ENCODE measurements at places on chromosomes 5 and 9.

- no peak for DNase-seq
These were observed 71.1 kb upstream of the FRRS1L start for GRCh38 chr9:109238125-109238524.

DNA sequence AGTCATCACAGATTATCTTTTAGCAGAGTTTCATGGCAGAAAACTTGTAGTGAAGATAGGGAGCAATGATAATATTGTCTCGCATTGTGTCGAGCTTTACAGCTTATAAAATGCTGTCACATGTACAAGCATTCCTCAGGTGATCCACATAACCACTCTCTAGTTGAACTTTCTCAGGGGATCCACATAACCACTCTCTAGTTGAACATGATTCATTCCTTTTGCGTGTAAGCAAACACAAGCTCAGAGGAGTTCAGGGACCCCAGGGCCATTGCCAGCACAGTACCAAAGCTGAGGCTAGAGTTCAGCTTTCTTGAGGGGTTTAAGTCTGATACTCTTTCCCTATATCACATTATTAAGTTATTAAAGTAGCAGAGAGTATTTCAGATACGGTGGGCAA lies 86.7 kb downstream of the CDH6 start:
- no peak for DNase-seq

GRCh38 chr5:5116956-5117355 lies 23.2 kb upstream of the ADAMTS16 start:
- DNase-seq: no peak

GRCh38 chr9:122070728-122071515 lies 22.2 kb downstream of the TTLL11 start:
- DNase-seq: no peak

- DNase-seq: no peak
These were observed 104.2 kb downstream of the LIFR start for GRCh38 chr5:38452201-38452600.

DNA sequence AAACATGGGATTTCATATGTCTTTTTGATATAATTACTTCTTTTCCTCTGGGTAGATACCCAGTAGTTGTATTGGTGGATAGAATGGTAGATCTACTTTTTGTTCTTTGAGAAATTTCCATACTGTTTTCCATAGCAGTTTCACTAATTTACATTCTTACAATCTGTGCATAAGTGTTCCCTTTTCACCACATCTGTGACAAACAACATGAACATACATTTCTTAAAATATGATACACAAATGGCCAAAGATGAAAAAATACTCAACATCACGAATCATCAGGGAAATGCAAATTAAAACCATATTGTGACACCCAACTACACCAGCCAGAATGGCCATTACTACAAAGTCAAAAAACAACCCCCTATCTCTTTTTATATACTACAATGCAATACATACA lies 1778.5 kb upstream of the ACO1 start:
- DNase-seq: no peak

GRCh38 chr9:87343816-87344430 lies 153.7 kb upstream of the DAPK1 start:
- DNase-seq: no peak

DNA sequence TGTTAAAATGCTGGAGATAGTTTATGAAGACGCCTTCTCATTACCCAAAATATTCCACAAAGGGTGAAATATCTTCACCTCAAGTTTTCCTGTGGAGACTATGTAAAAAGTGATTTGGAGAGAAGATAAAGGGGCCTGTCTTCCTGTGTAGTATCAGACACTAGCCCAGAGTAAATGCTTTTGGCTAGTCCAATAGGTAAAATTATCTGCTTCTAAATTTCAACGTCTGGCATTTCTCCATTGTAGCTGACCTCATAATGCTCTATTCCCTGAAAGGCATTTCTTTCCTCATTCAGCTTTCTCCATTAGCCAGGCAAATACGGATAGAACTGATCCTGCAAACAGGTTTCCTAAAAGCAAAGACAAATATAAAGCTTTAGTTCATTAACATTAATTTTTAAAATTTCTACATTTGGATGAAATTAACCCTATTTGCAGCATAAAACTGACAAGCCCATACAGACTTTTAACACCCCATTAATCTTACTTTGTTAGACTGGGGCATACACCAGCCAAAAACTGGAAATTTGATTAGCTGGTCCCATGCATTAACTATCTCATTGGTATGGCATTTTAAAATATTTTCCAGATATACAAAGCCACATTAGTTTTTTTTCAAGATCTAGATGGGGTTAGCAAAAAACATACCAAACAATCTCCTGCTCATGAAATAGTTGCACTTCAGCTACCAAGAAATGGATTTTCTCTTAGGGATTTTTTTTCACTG lies 548.8 kb downstream of the EFNA5 start:
- no peak for DNase-seq

DNA sequence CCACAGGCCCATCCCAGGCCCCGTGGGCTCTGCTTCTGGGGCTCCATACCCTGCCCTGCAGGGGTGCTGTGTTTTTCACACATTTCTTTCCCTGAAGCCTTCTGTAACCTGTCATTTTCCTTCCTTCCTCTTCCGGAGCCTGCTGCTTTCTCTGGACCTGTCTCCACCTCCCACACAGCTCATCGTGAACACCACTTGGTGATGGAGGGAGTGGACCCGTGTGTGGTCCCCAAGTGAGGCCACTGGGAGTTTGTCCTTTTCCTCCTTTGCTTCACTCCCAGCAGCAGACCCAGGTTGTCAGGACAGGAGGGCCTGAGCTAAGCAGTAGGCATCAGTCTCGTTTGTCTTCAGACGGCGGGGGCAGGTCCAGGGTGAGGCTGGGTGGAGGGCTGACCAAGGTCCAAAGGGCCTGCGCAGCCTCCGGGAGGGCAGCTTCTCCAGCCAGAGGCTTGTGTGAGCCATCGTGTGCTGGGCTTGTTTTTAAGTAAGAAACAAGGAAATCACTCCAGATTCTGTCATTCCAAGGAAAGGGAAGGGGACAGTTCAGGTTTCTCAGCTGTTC lies 5.8 kb upstream of the POMT1 start:
- no peak for DNase-seq

DNA sequence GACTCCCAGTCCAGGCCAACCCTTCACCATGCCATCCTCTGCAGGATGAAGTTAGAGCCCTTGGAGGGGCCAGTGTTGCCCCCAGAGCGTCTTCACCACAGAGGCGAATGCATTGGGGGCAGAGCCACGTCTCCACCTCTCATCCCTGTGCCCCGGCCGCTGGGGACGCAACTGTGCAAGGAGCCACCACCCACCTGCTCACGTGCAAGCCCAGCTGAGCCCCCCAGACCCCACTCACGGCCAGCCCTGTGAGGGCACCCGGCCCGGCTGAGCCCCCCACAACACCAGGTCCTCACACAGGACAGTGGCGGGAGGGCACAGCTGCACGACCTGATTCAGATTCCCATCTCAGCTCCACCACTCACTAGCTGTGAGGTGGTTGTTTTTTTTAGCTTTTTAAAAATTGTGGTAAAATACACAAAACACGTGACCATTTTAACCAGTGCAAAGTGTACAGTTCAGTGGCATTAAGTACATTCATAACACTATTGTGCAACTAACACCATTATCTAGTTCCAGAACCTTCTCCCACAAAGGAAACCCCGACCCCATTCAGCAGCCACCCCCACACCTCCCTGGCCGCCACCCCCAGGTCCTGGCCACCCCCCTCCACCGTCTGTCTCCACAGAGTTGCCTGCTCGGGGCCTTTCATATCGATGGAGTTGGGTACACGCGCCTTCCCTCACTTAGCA lies 33.5 kb upstream of the UBAC1 start:
- no peak for DNase-seq

DNA sequence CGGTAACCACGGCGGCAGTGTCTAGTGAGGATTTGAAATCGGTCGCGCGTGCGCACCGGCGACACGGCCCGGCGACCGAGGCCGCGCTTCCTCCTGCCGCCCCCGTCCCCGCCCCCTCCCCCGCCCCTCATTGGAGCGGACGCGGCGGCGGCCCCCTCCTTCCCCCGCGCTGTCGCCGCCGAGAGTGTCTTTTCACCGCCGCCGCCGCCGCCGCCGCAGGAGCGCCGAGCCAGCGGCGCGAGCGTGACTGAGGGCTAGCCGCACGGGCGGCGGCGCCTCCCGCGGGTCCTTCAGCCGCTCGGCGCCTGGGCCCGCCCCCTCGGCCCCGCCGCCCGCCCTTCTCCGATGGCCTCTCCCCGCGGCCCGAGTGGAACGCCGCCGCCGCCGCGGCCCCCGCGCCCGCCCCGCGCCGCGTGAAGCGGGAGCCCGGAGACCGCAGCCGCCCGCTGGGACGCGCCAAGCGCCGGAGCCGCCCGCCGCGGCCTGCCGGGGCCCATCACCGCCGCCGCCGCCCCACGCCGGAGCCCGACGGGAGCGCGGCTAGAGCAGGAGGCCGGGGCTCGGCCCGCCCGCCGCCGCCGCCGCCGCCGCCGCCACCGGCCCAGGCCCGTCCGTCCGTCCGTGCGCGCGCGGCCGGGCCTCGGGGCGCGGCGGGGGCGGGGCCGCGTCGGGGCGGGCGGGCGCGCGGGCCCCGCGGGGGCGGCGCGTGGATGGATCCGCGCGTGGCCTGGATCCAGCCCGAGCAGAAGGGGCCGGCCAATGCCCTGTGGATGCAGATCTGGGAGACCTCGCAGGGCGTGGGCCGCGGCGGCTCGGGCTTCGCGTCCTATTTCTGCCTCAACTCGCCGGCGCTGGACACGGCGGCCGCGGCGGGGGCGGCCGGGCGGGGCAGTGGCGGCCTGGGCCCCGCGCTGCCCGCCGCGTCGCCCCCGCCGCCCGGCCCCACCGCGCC lies at the start of gene TENT4A:
TSS of gene TENT4A (plus strand) at position 159 of the 952 bp plus-strand sequence. CDS start at position 711, 552 bp downstream.
- no peak for DNase-seq

DNA sequence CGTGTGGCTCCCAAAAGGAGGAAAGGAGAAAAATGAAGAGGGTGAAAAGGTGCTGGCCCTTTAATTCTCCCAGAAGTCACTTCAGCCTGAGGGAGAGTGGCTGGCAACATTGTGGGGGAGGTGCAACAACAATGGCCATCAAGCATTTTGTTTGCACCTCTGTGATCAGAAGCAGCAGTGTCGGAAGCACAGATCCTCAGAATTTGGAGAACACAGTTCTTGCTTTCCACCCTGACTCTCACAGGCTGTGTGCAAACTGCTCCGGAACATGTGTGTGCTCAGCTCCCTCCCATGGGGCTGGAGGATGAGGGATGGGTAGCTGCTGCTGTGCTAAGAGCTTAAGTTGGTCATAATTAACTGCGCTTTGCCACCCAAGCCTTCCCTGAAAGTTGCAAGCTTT lies 127.1 kb downstream of the DPYSL3 start:
- DNase-seq: no peak

DNA sequence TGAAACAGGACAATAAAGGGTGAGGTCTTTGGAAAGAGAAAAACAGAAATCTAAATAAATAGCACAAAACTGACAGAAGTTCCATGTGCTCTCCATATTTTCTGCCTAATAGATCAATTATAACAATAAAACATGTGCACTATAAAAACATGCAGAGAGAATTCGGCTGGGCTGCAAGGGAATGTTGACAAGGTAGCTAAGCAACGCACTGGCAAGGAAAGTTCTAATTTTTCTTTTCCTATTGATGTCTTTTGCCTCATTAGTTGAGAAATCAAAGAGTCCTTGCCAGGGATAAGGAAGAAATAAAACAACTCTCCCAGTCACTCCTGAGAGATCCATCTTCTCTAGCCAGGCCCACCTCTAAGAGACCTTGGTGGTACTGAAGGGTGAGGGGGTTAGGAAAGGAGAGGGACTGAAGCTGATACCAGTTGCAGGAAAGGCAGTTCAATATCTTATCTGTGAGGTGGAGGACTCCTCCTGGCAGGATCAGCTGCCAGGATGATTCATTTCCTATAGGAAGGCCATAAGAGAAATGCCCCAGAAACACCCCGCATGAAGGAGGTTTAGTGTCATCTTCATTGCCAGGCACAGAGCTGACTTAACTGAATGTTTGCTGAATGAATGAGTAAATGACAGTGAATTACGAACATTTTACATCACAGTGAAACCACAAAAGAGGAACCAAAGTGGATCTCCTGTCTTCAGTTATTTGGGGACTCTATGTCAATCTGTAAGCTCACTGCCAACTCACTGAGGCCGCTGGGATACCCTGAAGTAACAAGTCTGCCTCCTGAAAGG lies 63.7 kb upstream of the IFNK start:
- DNase-seq: no peak

DNA sequence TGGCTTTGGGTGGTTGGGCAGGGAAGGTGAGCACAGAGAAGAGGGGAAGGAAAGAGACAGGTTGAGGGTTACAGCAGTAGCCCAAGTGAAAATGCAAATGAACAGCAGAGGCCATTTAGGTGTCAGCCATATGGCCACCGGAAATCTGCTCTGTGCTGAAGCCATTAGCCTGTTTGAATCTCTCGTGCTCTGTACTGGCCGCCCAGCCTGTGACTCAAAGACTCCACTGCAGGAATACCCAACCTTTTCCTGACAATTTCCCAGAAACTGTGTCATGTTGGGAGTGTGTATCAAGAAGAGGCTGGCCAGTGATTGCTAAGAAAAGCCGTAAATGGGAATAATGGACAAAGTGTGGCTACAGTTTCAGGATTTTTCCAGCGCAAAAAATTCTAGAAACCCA lies 35.9 kb upstream of the RAI14 start:
- DNase-seq: no peak

GRCh38 chr5:40619421-40619820 lies 60.3 kb upstream of the PTGER4 start:
- no peak for DNase-seq

- no peak for DNase-seq
These were observed 60.3 kb downstream of the ADAMTS2 start for GRCh38 chr5:179284751-179285631.

- no peak for DNase-seq
These were observed 730 bp downstream of the ZMYND19 start for GRCh38 chr9:137589441-137590122.

Data from stimulated activated CD4-positive, alpha-beta T cell treated with anti-CD3 and anti-CD28 coated beads, Interleukin-1b, Interleukin-23, amount 100 ng/mL, for 1 hour (primary cell).